HAP-1 (cell line): ENCODE measurements at places on chromosomes 12 and 14.

DNA sequence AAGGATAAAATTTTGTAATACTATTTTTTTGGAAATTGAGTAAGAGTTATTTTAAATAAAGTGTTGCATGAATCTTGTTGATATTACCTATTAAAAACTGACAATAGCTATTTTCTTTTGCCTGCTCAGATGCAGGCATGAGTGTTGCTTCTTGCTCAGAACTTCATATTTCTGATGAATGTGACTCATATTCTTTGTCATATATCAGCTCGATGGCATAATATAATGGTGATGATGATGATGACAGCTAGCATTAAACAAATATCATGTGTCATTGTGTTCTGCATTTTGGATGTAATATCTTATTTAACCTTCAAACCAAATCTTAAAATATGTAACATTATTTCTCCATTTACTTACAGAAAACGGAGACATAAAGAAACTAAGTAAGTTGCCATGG, 605.5 kb upstream of the FOXG1 start:
- DNase-seq = no peak

- DNase-seq = no peak
These were observed 16.8 kb downstream of the MSI1 start for GRCh38 chr12:120352117-120352516.

DNA sequence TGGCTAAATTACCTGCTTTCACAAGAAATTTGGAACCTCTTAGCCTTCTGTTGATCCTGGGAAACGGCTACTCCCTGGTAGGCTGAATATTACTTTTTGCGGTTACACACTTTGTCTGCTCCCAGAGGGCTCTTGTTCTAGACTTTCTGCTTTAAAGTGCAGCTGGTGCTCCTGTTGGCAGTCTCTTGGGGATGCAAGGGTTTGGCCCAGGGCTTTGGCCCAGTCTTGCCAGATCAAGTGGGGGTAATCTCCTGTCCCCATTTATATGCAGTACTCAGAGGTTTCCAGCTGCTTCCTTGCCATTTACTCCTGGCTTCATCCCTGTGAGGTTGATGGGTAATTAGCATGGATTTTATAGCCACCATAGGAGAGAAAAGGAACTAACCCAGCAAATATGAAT, 558.2 kb upstream of the MIS18BP1 start:
- DNase-seq = no peak

DNA sequence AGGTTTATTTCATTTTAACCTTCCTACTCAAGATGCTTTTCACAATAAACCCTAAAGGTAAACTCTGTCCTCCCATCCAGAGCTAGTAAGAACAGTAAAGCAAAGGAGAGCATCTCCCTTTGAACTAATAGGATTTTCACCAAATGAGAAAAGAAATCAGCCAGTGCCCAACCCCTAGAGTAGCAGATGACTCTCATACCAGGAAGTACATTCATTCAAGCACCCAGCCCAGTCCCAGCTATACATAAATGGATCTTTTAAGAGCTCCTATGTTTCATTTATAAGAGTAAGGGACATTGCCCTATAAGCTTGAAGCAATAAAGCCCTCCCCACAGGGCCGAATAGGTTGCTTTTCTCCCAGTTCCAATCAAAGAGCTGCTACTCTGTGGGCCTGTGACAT, 7.6 kb downstream of the BAZ2A start:
- DNase-seq = no peak

- DNase-seq = no peak
These were observed 21.0 kb upstream of the PPP1R13B start for GRCh38 chr14:103868242-103868897.
